ENCODE measurements at places on chromosomes 7 and 10.

DNA sequence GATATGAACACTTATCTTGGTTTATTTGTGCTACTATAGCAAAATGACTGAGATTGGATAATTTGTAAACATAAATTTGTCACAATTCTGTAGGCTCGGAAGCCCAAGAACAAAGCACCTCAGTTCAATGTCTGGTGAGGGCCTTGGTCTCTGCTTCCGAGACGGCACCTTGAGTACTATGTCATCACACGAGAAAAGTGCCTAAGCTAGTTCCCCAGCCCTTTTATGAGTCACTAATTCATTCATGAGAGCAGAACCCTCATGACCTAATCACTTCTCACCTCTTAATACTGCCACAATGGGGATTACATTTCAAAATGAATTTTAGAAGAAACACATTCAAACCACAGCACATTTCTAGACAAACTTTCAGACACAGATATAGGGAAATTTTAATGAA is 52.0 kb upstream of the PRSS1 start:
- no peak for DNase-seq

GRCh38 chr7:156639426-156640256 is 933 bp upstream of the RNF32 start:
- DNase-seq = no peak

GRCh38 chr7:25239888-25240287 is 11.6 kb upstream of the NPVF start:
- no peak for DNase-seq

DNA sequence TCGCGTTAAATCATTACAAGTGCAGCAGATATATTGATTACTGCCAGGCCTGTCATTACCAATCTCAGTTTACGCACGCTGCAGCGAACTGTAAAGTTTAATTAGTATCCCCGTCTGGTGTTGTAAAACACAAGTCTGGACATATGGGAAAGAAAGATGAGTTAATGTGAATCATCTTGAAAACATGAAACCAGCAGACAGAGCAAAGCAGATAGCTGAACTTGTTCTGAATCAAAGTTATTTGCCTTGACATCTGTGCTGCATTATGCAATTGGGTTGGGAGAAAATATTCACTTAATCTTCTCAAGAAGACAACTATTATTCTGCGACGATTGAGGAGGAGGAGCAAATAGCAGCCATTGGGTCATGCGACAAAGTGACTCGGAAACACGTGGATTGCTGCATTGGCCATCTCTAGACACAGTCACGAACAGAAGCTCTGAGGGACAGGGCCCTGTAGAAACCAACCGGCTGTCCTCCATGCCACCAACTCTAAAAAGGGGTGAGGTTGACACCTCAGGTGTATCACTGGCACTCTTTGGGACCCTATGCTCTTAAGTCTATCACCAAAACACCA is 156.3 kb upstream of the C7orf33 start:
- DNase-seq = no peak

GRCh38 chr7:22787951-22788350 is 34.7 kb downstream of the TOMM7 start:
- DNase-seq = no peak

GRCh38 chr10:31612082-31612481 is 293.1 kb downstream of the ZEB1 start:
- no peak for DNase-seq

- no peak for DNase-seq
These were observed 5.9 kb upstream of the INHBA start for GRCh38 chr7:41708581-41709358.

GRCh38 chr7:25758559-25758958 is 393.4 kb upstream of the NFE2L3 start:
- DNase-seq = no peak

DNA sequence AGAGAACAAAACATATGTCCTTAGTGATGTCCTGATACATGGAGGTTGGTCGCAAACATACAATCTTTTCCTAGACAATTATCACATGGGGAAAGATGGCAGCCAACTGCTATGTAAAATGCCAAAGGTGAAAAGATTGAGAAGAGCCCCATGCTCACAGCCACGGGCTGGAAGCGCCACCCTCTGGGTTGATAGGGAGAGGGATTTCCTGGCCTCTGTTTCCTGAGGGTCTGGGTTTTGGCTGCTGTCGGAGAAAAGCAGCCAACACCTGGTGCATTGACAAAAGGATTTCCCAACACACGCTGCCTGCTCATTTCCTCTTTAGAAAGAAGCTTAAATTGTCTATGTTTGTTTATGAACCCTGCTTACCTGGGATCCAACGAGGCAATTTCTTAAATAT is 43.8 kb downstream of the ITIH5 start:
- no peak for DNase-seq

DNA sequence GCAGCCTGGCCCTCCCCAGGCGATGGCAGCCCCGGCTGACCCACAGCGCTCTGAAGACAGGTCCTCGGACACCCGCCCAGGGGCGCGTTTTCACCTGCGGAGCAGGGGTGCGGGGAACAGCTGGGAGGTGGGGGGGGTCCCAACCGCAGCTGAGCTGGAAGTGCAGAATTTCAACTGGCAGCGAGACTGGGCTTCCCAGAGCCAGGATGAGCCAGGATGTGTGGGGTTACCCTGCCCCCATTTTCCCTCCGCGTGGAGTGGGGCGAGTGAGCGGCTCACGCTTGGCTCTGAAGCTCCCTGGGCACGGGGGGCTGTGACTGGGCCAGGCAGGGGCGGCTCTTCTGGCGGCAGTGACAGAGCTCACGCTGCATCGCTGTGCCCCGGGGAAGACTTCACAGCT is 70.2 kb downstream of the DNAJB6 start:
- no peak for DNase-seq

DNA sequence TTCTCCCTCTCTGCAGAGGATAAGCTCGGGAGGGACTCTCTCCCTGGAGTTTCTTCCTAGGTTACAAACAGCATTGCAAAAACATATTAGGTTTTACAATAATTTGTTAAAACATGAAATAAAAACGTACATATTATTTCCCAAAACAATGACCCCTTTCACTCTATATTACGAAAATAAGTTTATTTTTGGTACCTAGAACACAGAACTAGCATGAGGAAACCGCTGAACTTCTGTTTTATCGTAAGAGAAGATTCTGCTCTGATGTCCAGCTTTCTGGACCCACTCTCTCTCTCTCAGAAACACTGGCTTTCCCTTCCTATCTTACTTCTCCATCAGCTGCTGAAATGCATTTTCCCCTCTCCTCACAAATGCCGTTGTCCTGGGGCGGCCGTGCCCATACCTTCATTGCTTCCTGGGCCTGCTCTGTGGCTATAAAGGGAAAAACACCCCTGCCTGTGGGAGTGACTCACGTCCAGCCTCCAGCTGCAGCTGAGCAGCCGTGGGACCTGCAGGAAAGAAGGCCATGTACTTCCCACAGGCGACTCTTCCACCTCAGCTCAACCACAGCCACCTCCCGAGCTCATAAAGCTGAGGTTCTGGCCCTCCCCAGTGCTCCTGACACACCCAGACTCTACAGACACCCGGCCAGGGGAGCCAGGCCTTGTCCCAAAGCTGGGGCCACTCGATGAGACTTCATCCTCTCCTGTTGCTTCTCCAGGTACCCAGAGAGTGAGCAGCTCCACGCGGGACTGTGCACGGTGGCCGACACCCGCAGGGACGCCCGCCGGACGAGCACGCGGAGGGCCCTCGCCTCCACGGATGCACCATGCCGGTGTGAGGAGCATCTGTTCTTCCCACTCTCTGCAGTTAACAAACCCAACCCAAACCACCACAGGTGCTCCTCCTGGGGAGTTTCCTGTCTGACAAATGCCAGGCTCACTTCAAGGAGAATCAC is 3.1 kb downstream of the GPER1 start:
- DNase-seq = no peak

DNA sequence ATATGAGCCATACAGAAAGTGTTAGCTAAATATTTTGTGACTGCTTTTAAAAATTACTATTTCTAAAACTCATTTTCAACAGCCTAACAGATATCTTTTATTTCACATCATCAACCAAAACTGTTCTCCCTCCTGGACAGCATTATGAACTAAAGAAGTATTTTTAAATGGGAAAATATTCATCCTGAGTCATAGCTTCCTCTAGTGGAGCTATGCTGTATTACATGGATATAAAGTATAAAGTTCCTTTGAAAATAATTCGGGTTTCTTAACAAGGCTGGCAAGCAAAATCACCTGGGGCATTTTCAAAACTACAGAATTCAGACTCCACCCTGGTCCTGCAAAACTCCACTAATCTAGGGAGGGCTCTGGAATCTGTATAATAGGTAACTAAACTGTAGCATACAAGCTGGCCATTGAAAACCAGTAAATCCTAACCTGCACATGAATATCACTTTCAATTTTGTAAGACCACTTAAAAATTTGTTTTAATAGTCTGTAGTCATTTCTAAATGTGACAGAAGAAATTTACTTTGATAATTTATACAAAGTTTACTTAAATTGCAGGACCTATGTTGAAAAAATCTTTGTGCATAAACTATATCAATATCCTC is 53.5 kb downstream of the SCIN start:
- DNase-seq = no peak

GRCh38 chr7:106165337-106165736 is 53.2 kb upstream of the SYPL1 start:
- DNase-seq = no peak

GRCh38 chr10:113326160-113327111 is 226.4 kb upstream of the HABP2 start:
- no peak for DNase-seq

DNA sequence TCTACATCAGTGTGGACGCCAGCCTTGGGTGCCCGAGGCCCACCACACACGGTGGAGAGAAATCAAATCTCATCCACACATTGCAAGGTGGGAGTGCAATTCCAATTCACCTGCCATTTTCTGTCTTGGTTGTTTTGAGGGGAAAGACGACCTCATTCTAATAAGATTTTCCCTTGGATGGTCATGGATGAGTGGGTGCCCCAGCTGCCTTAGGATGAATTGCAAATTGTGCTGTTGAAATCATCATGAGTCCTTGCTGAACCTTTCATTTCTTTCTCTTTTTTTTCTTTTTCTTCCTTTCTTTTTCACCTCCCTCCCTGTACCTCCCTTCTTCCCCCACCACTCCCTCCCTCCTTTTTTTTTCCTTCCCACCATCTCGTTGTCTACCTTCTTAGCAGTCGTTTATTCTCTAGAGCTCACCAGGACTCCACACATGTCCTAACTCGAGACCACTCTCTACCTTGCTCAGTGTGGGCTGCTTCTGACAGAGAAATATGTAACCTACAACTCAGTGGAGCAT is 266.9 kb upstream of the NFE2L3 start:
- no peak for DNase-seq

DNA sequence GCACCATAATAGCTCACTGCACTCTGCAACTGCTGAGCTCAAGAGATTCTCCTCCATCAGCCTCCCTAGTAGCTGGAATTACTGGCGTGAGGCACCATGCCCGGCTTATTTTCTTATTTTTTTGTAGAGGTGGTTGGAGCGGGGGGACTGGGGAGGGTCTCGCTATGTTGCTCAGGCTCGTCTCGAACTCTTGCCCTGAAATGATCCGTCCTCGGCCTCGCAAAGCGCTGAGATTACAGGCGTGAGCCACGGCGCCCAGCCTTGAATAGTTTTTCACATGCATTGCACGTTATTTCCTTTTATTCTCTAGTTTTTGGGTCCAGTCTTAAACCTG is 526 bp upstream of the LAMTOR4 start:
- no peak for DNase-seq

- DNase-seq = no peak
These were observed 295.1 kb downstream of the NEBL start for GRCh38 chr10:20601941-20602461.

DNA sequence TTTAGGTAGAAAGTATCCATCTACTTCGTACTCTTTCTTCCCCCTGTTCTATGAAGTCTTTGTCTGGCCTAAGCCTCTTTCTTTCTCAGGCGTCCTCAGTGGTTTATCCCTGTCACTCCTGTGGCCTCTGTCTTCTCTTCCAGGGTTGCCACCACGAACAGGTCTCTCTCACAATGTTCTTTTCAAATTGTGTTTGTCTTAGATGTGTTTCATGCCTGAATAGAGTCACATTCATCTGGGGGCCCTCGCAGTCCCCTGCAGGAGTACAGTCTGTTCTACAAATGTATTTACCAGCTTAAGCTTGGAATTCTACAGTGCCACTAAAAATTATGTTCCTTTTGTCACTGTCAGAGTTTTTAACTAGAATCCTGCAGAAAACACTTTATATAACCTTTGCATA is 680.4 kb upstream of the FOXK1 start:
- DNase-seq = no peak

GRCh38 chr7:100163006-100163531 is 4.5 kb upstream of the TRAPPC14 start:
- DNase-seq = no peak

DNA sequence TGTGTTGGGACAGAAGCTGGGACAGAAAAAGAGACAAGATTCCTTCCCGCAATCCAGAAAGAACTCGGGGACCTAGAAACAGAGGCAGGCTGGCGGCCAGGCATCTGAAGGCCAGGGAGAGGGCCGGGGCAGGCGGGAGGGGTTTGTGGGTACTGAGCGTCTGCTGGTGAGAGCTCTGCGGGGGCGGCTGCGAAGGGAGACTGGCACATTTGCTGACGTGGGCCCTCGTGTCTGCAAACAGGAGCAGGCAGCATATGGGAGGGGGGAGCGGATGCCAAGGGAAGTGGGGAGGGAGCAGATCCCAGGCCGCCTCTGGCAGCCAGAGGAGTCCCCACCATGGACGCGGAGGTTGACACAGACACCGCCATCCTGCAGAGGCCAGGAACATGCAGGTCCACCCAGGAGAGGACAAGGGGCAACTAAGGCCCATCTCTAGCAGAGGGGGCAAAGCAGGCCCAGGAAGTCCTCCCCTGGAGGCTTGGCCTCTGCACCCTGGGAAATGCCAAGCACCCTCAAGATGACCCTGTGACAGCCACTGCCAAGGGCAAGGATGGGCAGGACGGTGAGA is 32.2 kb downstream of the KCNH2 start:
- no peak for DNase-seq

DNA sequence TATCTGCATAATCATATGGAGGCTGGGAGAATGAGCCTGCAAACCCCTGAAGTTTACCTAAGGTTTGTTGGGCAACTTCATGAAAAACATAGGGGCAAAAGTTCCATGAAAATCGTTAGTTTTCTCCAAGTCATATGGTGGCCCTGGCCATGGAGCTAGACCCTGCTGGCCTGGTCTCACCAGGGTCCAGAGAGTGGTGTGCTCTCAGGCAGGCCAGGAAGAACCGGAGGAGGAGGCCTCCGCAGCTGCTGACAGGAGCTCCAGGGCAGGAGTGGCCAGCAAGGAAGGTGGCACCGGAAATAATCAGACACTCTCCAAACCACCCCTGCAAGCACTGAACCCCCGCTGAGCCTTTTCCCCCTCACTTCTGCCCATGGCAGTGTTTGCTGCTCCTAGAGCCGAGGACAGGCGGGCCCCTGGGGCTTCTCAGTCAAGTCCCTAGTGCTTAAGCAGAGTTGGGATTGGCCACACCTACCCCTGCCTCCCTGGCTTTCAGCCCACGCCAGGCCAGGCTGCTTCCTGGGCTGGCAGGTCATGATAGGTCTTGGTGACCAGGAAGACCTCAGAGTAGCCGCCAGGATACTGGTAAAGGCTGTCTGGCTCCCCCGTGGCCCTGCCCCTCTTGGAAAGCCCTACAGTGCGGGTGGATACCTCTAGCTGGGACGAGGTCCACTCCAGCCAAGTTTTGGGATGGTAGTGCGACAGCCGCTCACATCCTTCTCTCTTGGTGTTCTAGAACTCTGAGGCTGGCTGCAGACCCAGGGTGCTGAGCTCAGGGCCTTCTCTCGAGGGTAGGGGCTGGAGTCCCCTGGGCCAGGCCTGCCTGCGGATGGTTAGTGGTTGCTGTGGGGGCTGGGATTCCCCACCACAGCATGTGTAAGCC is 242.8 kb downstream of the MGMT start:
- no peak for DNase-seq
